C1 segment of cervical spinal cord (tissue), 14 donors: ENCODE measurements at places on chromosomes 4 and X.

DNA sequence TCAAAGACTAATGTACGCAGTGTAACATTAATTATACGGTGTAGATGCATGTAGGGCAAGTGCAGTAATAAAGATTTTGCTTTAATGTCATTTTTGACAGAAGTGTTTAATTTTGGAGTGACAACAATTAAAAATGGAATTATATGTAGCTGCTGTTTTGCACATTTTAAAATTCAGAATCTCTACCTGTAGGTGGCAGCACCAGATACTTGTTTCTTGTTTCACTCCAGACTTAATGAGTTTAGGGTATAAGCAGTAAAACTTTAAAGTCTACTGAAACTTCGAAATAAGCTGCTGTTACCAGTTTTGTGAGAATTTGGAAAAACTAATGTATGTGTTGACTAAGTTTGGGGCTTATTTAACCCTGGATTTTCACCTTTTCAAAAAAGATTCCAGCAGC is 144.9 kb downstream of the POLA1 start:
- peak; percentile 17 for DNase-seq

GRCh38 chr4:52551487-52551886 is 107.6 kb downstream of the USP46 start:
- no peak for DNase-seq

- no peak for DNase-seq
These were observed 55.0 kb upstream of the FAM9B start for GRCh38 chrX:9088896-9089295.

GRCh38 chr4:120331486-120332370 is 265.1 kb upstream of the MAD2L1 start:
- no peak for DNase-seq

DNA sequence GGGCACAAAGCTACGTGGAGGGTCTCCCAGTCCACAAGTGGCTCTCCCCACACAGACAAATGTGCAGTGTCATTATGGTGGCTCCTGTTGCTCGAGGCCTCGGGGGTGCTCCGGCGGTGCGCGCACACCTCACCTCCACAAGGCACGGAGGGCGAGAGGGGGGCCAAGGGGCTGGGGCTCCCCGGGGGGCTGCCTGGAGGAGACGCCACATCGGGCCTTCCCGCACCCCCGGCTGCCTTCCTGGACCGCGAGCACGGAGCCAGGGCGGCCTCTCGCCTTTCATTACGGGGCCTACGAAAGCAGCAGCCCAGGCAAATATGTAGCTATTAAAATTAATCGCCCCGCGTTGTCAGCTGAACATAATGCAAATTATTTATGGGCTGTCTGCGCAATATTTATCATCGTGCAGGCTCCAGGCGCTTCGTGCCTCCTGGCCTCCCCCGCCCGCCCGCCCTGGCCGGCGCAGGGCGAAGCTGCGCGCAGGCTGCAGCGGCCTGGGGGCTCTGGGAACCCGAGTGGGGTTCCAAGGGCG is 70.8 kb upstream of the BCOR start:
- DNase-seq: no peak

DNA sequence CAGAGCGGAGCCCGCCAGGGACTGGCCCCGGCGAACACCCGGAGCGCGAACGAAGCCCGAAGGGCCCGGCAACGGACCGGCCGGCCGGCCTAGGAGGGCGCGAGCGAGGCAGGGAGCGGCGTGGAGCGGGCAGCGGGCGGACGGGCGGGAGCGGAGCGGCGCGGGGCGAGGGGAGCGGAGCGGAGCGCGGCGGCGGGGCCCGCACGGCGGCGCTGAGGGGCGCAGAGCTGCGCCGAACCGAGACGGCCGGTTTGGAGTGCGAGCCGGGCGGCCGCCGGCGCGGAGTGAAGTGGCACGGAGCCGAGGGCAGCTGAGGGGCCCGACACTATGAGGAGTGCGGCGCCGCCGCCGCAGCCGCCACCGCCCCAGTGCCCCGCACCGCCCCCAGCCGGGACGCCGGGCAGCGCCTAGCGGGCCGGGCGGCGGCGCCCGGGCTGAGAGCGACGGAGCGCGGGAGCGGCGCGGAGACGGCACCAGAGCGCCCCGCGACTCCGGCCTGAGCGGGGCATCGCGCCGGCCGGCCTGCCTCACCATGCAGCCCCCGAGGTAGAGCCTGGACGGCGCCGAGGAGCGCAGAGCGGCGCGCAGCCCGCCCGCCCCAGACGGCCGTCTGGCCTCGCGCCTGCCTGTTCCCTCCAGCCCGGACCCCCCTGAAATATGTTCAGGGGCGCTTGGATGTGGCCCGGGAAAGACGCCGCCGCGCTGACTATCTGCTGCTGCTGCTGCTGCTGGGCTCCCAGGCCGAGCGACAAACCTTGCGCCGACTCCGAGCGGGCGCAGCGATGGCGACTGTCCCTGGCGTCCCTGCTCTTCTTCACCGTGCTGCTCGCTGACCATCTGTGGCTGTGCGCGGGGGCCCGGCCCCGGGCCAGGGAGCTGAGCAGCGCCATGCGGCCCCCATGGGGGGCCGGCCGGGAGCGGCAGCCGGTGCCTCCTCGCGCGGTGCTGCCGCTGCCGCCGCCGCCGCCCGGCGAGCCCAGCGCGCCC is 793 bp downstream of the NALF2 start:
- DNase-seq: no peak

DNA sequence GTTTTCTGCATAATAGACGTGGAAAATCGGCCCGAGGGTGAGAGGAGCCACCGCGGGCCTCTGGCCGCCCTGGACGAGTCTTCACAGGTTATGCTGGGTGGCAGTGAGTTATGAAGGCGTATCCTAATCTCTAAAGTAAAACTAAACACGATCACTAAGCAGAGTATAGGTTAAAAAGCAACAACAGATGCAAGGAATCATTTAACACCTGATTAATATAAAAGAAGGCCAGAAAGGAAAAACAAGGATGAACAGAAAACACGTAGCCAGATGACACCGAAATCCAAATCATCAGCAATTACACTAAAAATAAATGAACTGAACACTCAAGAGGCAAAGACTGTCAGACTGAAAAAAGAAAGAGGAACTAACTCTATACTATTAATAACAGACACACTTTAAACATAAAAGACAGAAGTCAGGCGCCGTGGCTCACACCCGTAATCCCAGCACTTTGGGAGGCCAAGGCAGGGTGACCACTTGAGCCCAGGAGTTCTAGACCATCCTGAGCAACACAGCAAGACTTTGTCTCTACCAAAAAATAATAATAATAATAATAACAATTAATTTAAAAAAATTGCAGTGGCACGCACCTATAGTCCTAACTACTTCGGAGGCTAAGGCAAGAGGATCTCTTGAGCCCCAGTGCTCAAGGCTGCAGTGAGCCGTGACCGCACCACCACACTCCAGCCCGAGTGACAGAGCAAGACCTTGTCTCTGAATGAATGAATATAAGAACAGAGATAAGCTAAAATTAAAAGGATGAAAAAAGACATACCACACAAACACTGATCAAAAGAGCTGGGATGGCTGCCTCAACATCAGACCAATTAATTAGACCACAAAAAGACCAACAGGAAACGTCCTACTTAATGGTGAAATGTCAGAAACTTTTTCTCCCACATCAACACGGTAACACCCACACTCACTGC is 30.0 kb downstream of the CTBP1 start:
- DNase-seq: no peak

DNA sequence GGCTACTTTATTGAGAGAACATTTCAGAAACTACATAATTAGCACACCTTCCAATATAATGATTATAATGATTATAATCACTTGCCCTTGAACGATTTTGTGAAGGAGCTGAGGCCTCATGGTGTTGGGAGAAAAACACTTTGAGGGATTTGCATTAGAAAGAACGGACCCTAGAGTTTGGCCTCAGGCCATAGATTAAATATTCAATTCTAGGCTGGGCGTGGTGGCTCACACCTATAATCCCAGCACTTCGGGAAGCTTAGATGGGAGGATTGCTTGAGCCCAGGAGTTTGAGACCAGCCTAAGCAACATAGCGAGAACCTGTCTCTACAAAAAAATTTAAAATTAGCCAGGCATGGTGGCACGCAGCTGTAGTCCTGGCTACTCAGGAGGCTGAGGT is 12.9 kb upstream of the PRKG2 start:
- DNase-seq: no peak

- DNase-seq: no peak
These were observed 130.2 kb downstream of the GASK1B start for GRCh38 chr4:158042591-158043030.

DNA sequence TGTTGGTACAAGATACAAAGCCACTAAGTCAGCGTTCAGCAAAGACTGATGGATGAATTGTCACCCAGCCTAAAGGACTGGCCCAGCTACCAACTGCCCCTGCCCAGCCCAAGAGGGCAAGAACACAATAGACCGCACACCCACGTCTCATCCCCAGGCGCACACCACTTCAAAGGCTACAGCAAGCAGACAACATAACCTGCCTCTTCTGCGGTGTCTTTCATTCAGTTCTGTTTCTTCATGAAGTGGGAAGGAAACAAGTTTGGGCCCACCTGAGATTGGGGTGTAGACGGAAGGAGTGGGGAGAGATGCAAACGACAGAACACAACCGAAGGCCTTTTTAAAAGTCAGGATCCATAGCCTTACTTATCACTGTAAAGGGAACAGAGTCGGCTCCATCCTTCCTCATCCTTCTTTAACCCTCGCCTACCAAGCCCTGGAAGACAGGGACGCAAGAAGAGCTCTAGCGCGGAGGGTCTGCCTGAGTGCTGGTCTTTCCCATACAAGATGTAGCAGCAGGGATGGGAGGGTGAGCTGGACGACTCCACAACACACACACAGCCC is 691 bp downstream of the SCARB2 start:
- no peak for DNase-seq

GRCh38 chr4:6222761-6223292 is 22.5 kb upstream of the JAKMIP1 start:
- peak; percentile 26 for DNase-seq

DNA sequence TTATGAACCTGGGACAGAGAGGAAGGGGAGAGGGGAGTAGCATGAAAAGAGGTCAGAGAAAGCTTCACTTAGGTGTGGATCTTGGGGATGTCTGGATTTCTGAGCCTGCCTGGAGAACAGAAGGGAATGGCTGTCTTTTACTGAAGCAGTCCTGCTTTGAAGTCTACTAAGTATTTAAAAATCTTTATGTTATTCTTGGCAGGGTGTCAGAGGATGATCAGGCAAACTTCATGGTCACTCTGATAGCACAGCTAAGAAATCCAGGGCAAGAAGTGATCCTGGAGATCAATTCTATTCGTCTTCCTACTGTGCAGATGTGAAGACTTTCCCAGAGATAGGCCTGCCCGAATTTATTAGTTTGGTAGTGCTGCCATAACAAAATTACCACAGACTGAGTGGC is 464.4 kb upstream of the BOD1L1 start:
- no peak for DNase-seq
